ENCODE measurements at places on chromosomes 1 and 21.

DNA sequence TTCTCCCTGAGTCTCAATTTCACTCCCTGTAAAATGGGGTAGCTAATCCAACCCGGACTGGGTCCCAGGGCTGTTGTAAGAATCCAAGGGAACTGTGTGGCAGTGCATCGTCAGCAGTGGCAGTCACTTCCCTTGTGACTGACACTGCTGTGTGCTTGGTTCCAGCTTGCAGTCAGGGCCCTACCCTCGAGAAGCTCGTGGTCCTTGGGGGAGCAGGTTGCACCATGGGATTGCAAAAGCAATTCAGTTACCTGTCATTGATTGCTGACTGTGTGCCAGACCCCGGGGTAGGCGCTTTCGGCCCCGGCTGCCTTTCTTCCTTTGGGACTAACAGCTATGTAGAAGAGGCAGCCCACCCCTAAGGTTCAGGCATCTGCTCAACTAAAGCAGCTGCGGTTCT, 2.9 kb downstream of the PTPRF start:
- no peak for DNase-seq

DNA sequence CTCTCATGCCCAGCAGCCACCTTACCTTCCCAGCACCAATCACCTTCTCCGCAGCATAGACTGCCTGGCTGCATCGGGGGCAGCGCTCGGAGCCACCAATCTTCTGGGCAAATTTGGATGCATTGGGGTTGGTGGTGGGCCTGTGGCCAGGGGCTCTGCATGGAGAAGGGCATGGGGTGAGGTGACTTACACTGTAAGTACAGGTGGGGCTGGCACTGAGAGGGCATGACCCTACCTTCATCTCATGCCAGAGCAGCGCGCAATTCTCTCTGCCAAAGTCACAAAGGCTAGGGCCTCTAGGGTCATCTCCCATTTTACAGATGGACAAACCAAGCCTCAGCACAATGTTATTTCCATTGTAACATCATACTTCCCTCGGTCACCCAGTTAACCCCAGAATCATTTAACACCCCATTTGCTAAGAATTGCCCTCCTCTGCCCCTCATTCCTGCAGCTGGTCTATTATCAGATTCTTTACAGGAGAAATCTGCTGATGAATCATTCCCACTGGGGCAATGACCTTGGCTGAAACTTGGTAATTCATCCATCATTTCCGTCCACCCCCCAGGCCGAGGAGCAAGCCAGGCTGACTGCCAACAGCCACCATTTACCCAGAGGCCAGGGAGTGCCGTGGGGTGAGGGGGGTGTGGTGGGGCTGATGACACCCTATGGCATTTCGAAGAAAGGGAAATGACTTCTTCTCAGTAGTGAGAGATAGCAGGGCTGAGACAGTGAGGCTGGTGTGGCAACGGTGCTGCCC, 17.9 kb downstream of the CSRP1 start:
- DNase-seq: no peak

GRCh38 chr1:241610056-241610815, 29.9 kb downstream of the CHML start:
- DNase-seq: no peak

DNA sequence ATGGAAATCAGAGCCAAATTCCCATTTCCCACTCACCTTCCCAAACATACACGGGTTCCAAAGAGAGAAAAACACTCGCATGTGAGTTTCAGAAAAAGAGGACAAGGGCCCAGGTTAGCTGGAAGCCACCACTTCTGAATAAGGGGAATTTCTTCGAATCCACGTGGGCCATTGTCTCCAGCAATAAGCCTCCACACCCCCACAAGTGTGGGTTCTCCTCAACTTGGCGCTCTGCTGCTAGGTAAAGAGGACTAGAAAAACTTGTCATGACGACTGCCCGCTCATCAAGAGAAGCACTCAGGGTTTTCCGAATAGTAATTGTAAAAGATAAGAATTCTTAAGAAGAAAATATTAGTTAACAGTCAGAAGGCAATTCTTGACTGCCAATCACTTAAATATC, 30.6 kb downstream of the PRDM15 start:
- DNase-seq: no peak

DNA sequence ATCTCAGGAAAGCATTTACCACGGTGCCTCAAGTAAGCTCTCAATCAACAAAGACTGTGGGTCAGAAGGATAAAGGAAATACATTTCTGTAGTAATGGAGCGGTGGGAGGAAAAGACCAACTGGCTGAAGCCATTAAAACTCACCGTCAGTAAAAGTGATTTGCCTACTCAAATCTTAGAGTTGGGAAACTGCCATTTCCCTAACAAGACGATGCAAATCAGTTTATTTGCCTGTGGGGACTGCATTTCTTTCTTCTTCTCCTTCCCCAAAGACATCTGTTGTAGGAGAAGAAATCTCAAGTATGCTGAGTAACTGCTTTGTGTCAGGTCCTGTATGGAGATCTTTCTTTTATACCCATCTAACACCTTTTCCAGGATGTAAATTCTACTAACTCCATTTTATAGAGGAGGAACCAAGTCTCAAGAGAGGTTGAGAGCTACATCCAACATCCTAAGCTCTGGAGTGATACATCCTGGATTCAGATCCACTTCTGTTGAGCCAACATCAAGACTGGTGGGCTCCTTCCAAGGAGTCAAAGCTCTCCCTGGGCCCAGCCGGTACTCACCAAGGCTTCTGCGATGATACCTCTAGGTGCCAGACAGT, 219.3 kb upstream of the FGGY start:
- no peak for DNase-seq

DNA sequence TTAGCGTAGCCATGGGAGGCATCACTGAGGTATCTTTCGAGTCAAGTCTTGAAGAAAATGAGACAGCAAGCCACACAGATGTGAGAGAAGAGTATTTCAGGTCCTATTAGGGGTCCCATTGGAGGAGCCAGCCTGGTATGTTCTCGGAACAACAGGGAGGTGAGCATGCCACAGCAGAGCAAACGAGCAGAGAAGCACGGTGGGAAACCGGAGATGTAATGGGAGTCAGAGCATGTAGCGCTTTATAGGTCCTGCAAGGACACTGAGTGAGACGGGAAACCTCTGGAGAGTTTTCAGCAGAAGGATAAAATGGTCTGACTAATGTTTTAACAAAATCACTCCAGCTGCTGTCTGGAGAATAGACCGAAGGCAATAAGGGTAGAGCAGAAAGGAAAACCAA, 15.9 kb downstream of the H3-3A start:
- DNase-seq: no peak

GRCh38 chr1:53376041-53376461, 48.2 kb upstream of the LRP8 start:
- no peak for DNase-seq

DNA sequence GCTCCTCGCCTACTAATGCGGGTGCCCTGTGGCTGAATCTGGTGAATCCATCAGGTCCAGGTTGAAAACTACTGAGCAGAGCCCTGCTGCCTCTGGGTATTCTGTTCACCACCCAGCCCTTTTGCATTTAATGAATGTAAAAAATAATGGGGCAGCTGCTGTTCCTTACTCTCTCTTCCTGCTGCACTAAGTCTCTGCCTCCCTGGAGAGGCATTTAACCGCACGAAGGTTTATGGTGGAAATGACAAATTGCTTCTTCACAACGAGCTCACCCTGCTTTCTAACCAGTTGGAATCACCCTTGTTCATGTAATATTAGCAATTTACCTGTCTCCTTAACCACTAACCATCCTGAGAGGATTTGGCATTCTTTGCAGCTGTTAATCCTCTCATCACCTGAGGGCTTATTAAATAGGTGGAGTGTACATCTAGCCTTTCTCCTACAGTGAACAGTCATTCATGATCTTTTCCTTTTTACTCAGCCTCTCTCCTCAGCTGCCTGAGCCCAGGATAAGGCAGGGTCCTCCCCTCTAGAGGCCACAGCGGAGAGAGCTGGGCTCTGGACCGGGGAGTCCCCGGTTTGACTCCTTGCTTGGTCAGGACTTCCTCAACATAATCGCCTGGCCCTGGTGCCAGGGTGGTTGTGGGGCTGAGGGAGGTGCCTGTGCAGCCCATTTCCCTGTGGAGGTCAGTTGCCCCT, 97.6 kb downstream of the NOS1AP start:
- DNase-seq: no peak

GRCh38 chr1:223242971-223243370, 99.9 kb upstream of the TLR5 start:
- no peak for DNase-seq

DNA sequence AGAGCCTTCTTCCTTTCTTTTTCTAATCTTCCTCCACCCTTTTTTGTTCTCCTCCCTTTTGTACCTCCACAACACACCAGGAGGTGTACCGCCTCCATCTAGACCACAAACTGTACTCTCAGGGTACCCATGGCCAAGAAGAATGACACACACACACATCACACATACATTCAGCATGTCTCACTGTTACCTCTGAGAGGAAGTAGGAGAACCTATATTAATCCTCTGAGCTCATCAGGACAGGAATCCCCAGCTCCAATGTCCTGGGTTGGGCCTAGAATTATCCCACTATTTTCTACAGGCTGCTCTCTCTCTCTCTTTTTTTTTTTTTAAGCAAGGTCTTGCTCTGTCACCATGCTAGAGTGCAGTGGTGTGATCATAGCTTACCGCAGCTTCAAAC, 36.7 kb downstream of the ATP2B4 start:
- DNase-seq: no peak
